ENCODE measurements at places on chromosomes 7 and 10.

GRCh38 chr7:81926154-81926553, 156.3 kb upstream of the HGF start:
- DNase-seq, result no peak

GRCh38 chr10:96789571-96790108, 42.5 kb upstream of the LCOR start:
- peak; percentile 61 for DNase-seq

- no peak for DNase-seq
These were observed 1.5 kb downstream of the MKLN1 start for GRCh38 chr7:131329176-131329570.

- DNase-seq, result no peak
These were observed 96.4 kb upstream of the ZMIZ1 start for GRCh38 chr10:78972160-78972946.

GRCh38 chr7:120867932-120868331, 10.0 kb upstream of the TSPAN12 start:
- DNase-seq, result no peak

DNA sequence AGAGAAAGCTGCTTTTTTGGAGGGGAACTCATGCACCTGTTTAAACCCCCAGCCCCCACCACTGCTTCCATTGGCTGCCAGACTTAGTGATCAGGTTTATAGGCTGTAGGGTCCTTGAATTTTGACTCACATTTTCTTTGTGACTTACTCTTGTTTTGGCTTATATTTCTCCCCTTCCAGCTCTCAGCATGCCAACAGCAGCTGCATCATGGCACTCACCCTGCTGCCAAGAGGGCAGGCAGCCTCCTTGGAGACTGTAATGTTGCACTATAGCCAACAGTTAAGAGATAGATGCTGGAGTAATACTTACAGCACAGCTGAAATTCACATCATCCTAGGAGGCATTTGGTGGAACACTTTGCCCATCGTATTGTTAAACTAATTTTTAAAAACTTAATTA, 98.0 kb upstream of the GLCCI1 start:
- DNase-seq, result no peak

- no peak for DNase-seq
These were observed 349.4 kb downstream of the EXOC4 start for GRCh38 chr7:133602291-133602690.

DNA sequence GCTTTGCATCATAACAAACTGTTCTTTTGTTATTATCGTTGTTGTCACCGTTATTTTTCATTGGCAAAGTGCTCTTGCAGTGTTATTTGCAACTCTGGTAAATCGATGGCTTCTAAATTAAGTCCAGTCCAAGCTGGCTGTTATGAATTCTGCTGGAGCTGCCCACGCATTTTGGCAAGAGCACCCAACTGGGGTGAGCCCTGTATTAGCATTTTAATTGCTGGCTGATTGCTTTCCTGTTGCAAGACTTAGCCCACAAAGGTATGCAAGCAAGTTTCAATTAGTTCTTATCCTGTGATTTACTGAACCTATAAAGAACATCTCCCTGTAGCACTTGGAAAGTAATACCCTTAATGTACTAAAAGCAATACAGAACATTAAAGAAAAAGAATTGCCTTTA, 226.8 kb downstream of the ACTR3B start:
- DNase-seq, result no peak

- no peak for DNase-seq
These were observed 643.1 kb upstream of the SEMA3D start for GRCh38 chr7:85829817-85830432.

DNA sequence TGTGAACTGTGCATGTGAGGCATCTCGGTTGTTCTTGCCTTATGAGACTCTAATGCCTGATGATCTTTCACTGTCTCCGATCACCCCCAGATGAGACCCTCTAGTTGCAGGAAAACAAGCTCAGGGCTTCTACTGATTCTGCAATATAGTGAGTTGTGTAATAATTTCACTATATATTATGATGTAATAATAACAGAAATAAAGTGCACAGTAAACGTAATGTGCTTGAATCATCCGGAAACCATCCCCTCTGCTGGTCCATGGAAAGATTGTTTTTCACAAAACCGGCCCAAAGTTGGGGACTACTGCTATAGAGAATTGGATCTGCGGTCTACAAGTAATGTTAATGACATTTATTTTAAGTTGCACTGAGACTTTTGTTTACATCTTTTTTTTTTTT, 126.7 kb downstream of the TPST1 start:
- no peak for DNase-seq

DNA sequence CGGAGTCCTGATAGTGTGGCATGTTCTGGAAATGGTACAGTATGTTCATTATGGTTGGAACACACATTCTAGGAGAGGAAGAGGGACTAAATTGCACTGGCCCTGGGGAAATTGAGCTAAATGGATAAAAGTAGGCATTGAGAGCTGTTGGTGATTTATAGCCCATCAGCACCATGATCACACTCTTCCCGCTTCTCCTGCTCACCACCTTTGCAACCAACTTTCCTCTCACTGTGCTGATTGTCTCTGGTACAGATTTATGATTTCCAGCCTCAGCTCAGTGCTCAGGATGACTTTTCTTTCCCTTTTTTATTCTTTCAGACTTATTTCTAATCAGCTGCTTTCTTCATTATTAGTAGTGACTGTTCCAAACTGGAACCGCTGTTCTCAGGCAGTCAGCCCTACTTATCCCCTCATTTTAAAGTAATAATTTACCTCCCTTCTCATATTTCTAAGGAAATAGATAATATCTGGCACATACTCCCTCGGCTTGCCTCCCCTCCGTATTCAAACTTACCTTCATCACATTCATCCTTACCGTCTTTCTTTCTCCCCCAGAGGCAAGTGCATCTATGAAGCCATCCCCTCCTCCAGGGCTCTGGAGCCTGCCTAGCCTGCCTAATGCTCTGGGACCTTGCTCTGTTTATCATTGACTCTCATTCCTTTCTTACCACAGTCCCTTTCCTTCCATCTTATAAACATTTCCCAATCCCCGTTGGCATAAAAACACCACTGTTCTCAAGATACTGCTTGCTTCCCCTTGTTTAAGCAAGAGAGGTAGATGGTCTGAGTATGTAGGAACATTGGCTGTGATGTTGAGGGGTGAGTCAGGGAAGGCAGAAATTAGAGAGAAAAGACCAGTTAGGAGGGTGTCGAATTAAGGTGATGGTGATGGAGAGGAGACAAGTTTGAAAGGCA, 51.6 kb upstream of the RPA3 start:
- no peak for DNase-seq

GRCh38 chr10:963655-964054, 24.6 kb upstream of the GTPBP4 start:
- no peak for DNase-seq

DNA sequence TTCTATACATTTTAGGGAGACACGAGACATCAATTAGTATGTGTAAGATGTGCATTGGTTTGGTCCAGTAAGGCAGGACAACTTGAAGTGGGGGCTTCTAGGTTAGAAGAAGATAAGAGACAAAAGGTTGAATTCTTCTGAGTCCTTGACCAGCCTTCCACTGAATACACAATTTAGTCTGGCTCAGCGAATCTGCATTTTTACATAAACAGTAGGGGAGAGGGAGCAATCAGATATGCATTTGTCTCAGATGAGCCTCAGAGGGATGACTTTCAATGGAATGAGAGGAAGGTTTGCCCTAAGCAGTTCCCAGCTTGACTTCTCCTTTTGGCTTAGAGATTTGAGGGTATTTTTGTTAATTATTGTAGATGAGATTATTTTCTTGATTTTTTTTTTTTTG, 20.0 kb upstream of the C10orf90 start:
- DNase-seq, result no peak

DNA sequence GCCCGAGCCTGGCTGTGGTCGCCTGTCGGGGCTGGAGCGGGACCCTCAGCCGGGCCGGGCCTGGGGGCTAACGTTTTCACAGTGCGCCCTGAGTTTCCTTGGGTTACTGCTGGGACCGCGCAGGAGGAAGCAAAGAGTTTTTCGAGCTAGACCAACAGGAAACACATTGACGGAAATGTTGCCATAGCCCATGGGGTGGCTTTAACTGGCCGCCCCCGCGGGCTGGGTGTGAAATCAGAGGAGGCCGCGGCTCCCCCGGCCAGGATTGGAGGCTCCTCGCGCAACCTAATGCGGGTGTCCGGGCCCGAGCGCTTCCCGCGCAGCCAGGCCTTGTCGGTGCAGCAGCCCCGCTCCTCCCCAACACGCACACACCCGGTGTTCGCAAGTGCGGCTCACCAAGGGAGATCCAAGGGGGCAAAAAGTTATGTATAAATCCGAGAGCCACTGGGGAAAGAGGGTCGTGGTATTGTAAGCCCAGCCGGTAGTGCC, 1.9 kb downstream of the HHEX start:
- peak; percentile 23 for DNase-seq

- DNase-seq, result no peak
These were observed 14.2 kb upstream of the ZNF735 start for GRCh38 chr7:64192775-64193174.

- DNase-seq, result no peak
These were observed 34.5 kb upstream of the BPGM start for GRCh38 chr7:134612197-134612596.

- no peak for DNase-seq
These were observed 38.3 kb upstream of the YAE1 start for GRCh38 chr7:39527951-39528350.

DNA sequence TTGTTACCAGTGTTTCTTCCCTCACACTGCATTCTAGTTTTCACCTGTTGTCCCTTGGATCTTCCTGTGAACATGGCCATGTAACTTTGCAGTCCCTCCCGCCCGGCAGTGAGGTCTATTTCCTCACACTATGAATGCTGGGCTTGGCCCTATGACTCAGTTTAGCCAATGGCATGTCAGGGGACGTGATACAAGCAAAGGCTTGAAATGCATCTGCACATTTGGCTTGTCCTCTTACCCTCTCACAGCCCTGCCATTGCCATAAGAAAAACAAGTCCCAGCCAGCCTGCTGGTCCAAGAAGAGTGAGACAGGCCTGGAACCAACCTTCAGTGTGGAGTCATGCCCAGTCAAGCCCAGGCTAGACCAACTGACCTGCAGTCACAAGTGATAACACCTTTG, 17.1 kb upstream of the EZH2 start:
- no peak for DNase-seq

DNA sequence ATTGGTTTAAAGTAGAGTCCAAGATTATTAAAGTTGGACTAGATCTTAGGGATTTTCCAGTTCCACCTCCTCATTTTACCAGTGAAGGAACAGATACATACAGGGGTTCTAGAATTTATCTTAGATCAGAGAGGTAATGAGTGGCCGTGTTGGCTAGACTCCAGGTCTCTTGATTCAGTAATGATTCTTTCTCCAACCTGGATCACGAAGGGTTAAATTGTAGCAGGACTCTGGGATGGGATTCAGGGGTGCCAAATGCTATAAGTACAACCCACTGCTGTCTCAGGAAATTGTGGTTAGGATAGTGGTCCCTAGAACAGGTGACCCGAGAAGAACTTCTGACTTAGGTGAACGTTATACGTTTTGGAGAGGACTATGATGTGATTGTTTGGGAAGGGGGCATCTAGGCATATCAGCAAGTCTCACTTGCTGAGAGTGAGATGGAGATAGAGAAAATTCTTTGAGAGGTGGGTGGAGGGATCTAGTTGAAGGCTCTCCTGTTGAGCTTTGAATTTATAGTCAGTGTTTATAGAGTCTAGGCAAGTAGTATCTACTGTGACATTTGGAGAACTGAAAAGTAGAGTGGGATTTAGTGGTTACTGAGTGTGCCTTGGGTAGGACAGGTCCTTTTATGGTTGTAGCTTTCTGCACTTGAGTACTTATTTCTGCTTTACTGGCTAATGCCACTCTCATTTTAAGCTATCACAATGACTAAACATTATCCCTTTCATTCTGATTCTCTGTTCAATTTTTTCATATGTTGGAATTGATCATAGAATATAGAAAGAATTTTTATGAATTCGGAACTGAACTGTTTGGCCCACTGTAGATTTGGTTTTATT, 58.3 kb downstream of the ST7 start:
- peak; percentile 79 for DNase-seq

DNA sequence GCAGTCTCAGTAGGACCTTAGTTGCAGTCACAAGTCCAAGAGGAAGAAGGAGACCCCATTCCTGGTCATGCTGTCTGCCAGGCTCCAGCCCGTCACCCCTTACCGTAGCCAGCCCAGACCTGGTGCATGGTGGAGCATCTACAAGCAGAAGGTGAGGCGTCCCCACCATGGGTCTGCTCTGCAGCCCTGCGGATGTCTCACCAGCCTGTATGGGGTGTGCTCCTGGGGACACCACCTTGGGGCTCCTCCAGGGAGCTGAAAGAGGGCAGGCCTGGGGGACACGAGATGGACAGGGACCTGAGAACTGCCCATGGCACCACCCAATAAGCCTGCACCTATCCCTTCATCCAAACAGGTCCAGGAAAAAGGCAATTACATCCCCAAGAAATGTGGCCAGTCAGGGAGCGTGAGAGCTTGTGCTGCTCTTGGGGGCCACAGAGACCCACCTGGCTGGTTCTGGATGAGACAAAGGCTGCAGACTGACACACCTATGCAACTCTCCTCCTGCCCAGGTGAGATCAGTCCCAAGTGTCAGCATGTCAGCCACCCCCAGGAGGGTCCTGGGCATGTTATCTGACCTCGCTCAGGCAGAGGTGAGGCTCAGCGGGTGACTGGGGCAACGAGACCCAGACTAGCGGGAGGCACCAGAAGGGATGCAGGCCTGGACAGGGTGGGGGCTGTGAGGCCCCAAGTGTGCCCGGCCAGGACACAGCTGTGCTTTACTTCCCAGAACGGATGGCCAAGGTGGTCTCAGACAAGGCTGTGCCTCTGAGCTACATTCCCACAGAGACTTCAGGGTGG, 84.5 kb upstream of the RET start:
- no peak for DNase-seq

- peak; percentile 31 for DNase-seq
These were observed 659 bp downstream of the OPTN start for GRCh38 chr10:13100349-13101294.

All from activated CD4-positive, alpha-beta T cell treated with anti-CD3 and anti-CD28 coated beads, Interleukin-10, Interleukin-2, amounts not matched to agents 100 ng/mL and 50 ng/mL, durations not matched to agents 16 hours and 8 hours (primary cell).